ENCODE measurements at places on chromosomes 6 and 20. TPM values are rescaled to one million over a fixed set of nuclear protein-coding genes. Genes with fewer than 3 reads are reported as not detected.

Gene FLRT3
- 0.75 TPM for total RNA-seq

Gene GNMT
- total RNA-seq: 1.2 TPM

Gene MAS1
- 0.12 TPM for total RNA-seq

Gene PTCRA
- total RNA-seq: not detected

Gene PGC
- total RNA-seq: 0.65 TPM

Data from aorta (tissue), 5 donors.